ENCODE measurements at places on chromosomes 12 and 14. TPM values are rescaled to one million over a fixed set of nuclear protein-coding genes. Genes with fewer than 3 reads are reported as not detected.

Gene AMHR2
- not detected for total RNA-seq

Gene KCNH5
- total RNA-seq = not detected

Gene ERP27
- 0.07 TPM for total RNA-seq

Gene RTL1
- not detected for total RNA-seq
